ENCODE measurements at places on chromosomes 7 and 10.
A peak's percentile ranks its signal among the peaks of the same experiment; 100 is the strongest.

GRCh38 chr7:15525652-15526263 is 36.1 kb downstream of the AGMO start:
- no peak for DNase-seq

GRCh38 chr7:50331564-50332208 is 27.2 kb downstream of the IKZF1 start:
- no peak for DNase-seq

DNA sequence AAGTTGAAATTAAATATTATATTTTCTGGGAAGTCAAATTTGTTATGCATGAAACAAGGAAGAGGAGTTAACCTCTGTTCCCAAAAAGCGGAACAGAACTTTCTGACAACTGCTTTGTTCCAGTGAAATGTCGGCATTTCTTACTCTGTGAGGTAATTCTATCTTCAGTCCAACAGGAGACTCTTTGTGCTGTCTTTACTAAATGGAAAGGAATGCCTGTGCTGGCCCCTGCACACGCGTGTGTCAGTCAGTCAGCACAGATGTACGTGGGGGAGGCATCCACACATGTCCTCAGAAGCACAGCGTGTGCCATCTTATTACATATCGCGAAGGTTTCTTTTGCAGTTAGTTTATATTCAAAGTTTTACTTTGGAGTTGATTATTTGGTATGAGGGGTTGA is 37.5 kb downstream of the NET1 start:
- DNase-seq = no peak

DNA sequence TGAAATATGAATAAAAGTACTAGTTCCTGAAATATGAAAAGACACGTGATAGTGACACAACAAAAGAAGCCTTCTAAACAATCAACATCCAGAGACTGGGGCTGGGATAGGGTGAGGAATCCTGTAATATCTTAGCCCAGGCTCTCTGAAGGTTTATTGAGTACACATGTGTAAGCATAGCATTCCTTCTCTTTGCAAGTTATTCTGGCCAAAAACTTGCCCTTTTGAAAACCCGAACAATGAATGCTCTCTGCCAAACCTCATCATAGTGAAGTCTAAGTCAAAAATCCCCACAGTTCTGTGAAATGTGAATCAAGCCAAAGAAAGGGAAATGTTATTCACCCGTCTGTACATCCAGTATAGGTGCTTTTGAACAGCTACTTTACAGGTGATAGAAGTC is 11.6 kb downstream of the SEMA3D start:
- DNase-seq = no peak

- no peak for DNase-seq
Observed at GRCh38 chr10:110003524-110003885, 4.3 kb upstream of the ADD3 start.

DNA sequence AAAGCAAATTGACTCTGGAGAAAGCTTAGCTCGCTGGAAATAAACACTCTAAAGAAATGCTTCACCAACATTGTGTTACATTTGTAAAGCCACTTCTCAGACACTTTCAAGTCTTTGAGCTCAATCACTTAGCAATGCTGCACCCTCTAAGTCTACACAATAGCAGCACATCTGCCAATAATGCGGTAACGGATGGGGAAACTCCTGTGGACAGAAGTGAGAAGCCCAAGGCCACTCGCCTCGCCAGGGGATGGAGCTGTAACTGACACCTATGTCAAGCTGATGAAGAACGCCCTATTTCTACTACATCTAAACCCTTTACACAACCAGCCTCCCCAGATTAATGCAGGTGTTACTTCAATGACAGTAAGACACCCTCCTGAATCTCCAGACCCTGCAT is 167.7 kb downstream of the SFMBT2 start:
- DNase-seq = no peak

DNA sequence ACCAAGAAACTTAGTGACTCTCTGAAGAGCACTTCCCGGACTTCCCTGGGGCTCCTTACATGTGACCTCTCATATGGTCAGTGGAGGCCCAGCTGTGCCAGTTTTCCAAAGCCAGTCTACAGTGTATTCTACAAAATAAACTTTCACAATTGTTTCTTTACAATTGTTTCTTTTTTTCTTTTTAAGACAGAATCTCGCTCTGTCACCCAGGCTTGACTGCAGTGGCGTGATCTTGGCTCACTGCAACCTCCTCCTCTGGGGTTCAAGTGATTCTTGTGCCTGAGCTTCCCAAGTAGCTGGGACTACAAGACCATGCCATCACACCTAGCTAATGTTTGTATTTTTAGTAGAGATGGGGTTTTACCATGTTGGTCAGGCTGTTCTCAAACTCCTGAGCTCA is 25.9 kb downstream of the CYP17A1 start:
- DNase-seq = no peak

GRCh38 chr10:23191764-23192711 is at the start of gene PTF1A:
TSS of gene PTF1A (plus strand) at chr10:23192312. CDS start at chr10:23192531, 219 bp downstream.
- no peak for DNase-seq

GRCh38 chr7:16695621-16696237 is 49.7 kb downstream of the BZW2 start:
- no peak for DNase-seq

DNA sequence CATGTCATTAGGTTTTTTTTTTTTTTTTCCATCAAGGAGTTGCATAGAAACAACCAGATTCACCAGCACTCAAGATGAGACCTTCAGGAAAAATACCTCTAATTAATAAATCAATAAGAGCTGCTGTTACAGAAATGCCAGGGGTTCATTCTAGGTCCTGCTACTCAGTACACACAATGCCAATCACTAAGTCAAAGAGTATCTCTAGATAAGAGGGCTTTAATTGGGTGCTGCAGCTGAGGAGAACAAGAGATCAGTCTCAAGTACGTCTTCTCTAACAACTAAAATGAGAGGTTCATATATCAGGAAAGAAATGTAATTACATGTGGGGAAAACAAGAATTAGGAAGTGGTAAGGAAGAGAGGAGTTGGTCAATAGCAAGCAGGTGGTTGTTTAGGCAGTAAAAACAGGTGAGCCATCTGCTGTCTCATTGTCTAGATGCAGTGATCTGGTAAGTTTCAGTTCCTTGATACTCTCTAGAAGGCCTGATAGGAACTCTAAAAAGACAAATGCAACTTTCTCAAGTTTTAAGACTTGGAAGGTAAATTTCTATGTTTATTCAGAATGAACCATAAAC is 272.9 kb upstream of the ZWINT start:
- DNase-seq = no peak

- DNase-seq = peak; percentile 47
Observed at GRCh38 chr10:91901784-91902677, 7.3 kb downstream of the FGFBP3 start.

DNA sequence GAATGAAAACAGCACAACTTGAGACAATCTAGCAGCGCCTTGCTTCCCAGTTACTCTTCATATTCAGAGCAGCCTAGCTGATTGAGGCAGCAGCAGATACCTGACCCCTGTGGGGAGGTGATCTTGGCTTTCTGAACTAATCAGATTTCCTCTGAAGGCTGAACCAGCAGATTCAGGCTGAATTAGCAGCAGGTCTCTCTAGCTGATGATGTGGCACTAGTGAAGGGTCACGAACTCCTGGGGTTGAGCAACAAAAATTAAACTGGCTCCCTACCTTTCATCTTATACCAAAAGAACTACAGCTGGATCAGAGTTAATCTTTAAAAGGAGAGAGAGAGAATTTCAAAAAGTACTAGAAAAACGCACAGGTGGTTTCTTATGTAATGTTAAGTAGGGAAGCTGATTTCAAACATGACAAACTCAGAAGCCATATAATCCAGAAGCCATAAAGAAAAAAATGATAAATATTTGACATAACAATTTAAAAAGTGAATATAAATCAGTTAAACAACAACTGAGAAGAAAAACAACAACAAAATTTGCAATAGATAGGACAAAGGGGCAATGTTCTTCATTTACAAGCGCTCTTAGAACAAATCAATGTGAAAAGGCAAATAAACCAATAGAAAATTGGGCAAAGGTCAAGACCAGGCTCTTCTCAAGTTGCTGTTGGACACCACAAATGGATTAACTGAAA is 13.5 kb downstream of the SLC25A13 start:
- DNase-seq = no peak

GRCh38 chr10:126880926-126881325 is 24.3 kb upstream of the DOCK1 start:
- no peak for DNase-seq

DNA sequence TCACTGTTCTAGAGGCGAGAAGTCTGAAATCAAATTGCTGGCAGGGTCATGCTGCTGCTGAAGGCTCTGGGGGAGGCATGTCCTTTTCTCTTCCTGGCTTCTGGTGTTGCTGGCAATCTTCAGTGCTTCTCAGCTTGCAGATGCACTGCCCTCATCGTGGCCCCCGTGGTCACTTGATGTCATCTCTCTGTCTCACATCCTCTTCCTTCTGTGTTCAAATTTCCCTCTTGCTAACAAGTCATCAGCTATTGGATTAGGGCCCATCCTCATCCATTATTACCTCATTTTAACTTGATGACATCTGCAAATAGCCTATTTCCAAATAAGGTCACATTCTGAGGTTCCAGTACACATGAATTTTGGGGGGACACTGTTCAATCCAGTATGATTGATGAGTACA is 36.6 kb upstream of the SRGN start:
- no peak for DNase-seq

DNA sequence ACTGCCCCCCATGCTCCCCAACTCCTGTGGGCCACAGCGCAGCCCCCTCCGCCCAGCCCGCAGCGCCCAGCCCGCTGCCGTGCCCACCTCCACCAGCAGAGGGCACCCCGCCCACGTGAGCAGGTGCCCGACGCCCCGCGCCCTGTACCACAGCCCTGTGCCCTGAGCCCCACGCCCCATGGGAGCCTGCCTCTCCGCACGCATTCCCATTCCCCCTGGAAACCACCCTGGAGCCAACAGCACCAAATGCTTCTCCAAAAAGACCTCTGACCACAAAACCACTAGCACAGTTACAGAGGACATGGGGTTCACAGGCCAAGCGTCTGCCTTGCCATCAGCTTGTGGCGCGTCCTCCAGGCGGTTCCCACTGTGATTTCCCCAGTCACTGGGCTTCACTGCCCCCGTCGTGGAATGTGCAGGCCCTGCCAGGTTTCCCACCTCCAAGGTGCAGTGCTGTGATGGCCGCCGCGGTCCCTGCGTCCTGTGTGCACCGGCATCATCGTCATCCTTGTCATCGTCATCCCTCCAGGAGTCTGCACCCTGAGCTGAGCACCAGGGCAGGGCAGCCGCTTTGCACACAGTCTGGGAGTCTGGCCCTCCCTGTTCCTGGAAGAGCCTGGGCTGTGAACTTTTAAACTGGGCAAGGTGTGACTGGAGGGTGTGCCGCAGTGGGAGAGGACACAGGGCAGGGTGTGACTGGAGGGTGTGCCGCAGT is 61.7 kb downstream of the PWWP2B start:
- DNase-seq = peak; percentile 68

- no peak for DNase-seq
Observed at GRCh38 chr10:67262675-67263074, 336.8 kb downstream of the LRRTM3 start.

- no peak for DNase-seq
Observed at GRCh38 chr7:114293289-114294012, 121.2 kb upstream of the FOXP2 start.

DNA sequence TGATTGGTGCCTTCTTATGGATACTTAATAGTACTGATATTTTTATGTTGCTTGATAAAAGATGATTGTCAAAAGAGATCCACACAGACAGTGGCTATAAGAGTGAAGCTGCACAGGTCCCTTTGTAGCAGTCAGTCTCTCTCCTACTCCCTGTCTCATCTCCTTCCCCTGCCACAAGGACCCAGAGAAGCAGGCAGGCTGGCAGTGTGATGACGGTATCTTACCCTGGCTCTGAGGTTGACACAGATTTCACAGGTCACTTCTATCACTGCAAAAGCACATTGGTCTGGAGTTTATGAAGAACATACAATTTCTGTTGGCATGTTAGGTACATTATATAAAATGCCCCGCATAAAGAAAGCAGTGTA is 64.4 kb upstream of the AHR start:
- peak; percentile 8 for DNase-seq

DNA sequence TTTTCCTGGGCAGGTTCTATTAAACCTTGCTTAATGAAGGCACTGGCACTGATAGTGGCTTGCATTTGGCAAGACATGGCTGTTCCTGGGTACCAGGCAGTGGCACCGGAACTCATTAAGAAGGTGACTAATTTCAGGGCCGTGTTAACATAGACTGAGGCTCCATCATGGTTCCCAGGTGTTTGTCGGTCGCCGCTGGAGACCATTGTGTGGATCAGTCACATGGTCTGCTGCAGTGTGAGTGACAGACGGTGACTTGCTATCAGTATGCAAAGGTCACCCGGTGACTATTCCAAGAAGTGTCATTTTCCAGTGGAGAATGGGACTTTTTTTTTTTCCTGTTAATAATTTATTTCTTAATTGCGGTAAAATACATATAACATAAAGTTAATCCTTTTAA is 106.3 kb downstream of the INSYN2A start:
- DNase-seq = no peak

- no peak for DNase-seq
Observed at GRCh38 chr7:30348083-30348560, 63.7 kb downstream of the ZNRF2 start.

DNA sequence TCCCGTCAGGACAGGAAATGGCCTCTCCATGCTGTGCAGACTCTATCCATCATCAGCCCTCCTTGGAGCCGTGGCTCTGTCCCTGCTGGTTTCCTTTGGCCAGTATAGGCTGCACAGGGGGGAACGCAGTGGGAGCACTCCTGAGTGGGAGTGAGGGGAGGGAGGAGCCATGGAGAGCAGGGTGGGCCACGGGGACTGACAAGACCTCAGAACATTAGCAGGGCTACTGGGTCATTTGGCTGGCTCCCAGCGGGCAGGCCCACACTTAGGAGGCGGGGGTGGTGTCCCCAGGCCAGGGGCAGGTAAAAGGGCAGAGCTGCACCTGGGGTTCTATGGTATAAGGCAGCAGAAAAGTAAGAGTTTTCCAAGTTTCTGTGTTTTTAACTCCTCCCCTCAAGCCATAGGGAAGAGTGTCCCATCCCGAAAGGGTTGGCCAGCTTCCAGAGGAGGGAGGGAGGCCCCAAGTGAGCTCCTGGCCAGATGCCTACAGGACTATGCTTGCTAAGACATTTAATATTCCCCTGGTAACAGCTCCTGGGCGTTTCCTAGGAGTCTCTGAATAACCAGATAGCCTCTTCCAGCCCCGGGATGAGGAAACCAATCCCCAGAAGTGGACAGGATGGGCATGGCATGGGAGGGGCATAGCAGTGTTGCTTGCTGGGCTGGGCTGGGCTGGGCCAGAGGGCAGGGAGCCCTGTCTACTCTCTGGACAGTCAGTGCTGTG is 5.5 kb upstream of the OPN4 start:
- DNase-seq = no peak
